Activated naive CD4-positive, alpha-beta T cell treated with anti-CD3 and anti-CD28 coated beads, Interleukin-2, amount 10 ng/mL, durations not matched to agents 5 hours and 36 hours (primary cell): ENCODE measurements at places on chromosomes 5 and 9. TPM values are rescaled to one million over a fixed set of nuclear protein-coding genes. Genes with fewer than 3 reads are reported as not detected.

Gene PCDHAC2
- total RNA-seq, result not detected

Gene COL15A1
- total RNA-seq, result 0.10 TPM

Gene PHYHD1
- 1.4 TPM for total RNA-seq

Gene PCDHA9
- not detected for total RNA-seq

Gene FOXD4
- total RNA-seq, result not detected

Gene IGFBPL1
- not detected for total RNA-seq

Gene SLCO6A1
- total RNA-seq, result not detected

Gene PRDM9
- not detected for total RNA-seq

Gene LRRC26
- not detected for total RNA-seq

Gene NMUR2
- not detected for total RNA-seq

Gene FOXB2
- total RNA-seq, result not detected

Gene CKMT2
- total RNA-seq, result not detected

Gene ZNF782
- 5.4 TPM for total RNA-seq

Gene SLC45A2
- not detected for total RNA-seq

Gene TPM2
- 14.9 TPM for total RNA-seq

Gene RPP25L
- total RNA-seq, result 30.8 TPM

Gene ARHGAP26
- total RNA-seq, result 20.6 TPM

Gene ZNF189
- 13.4 TPM for total RNA-seq

Gene SOX30
- total RNA-seq, result 0.12 TPM

Gene SPAG8
- 1.3 TPM for total RNA-seq

Gene PRLR
- total RNA-seq, result not detected

Gene ARRDC1
- total RNA-seq, result 65.0 TPM

Gene NR6A1
- total RNA-seq, result 0.19 TPM

Gene CARTPT
- total RNA-seq, result not detected

Gene C5orf34
- 10.6 TPM for total RNA-seq

Gene IL13
- 4.9 TPM for total RNA-seq

Gene IFNK
- total RNA-seq, result not detected

Gene C9orf50
- not detected for total RNA-seq
